Activated T-helper 2 cell treated with anti-CD3 and anti-CD28 coated beads, Interferon-gamma antibody, Interleukin-2, Interleukin-4, amounts not matched to agents 10 μg/mL and 5 μg/mL and 100 μg/mL, durations not matched to agents 14 hours and 24 hours and 36 hours (primary cell): ENCODE measurements at places on chromosomes 5 and 9. TPM values are rescaled to one million over a fixed set of nuclear protein-coding genes. Genes with fewer than 3 reads are reported as not detected.

DNA sequence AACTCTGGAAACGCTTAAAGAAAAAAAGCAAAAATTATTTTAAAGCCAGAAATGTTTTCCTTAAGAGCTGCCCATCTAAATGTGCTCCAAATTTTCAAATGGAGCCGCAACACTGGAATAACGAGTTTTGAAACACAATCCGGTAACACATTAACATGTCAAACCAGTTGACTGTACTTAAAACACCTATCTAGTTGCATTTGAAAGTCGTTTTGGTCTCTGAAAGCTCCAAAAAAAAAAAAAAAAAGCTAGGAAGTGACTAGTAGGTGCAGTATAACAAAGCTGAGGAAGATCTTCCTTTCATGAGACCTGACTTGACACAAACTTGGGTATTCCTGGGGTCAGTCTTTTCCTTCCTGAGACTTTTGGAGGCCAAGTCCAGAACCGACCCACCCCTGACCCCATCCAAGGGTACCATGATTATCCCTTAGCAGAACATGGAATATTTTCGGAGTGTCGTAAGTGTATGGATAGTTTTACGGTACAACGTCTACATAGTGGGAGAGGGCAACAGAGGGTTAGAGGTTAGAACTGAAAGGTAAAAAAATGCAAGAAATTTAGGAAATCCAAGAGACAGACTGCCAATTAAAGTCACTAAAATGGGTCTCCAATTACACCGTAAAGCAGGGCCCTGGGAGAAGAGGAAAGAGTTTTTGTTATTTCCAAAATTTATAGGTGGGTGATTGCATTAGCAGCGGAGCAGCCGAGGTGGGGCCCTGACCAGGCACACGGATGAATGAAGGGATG lies 812 bp downstream of the CETN3 start:
- no peak for DNase-seq

Gene LCP2
- total RNA-seq: 239 and 254 TPM in 2 replicates

GRCh38 chr5:38045446-38045845 lies 205.6 kb upstream of the GDNF start:
- DNase-seq: no peak

DNA sequence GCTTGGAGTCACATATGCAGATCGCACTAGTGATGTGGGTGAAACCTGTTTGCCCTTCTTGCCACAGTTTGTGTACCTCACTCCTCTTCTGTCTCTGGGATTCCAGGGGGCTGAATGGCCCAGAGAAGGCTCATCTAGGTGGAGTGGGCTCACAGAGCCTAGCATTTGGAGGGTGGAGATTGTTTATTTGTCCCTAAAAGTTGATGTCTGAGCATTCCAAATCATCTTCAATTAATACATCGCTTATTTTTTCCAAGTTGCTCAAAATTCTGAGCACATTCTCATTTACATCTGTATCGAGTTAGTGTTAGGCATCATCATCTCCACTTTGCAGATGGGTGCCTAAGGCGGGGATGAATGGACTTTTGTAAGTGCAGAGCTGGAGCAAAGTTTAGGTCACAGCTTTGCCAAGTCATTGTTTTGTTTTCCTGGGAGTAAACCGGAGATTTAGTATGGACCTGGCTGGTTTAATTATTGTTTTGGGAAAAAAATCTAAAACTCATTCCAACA lies 2.0 kb downstream of the ABL1 start:
- DNase-seq: no peak

GRCh38 chr5:88374391-88374790 lies 105.7 kb upstream of the TMEM161B start:
- no peak for DNase-seq

DNA sequence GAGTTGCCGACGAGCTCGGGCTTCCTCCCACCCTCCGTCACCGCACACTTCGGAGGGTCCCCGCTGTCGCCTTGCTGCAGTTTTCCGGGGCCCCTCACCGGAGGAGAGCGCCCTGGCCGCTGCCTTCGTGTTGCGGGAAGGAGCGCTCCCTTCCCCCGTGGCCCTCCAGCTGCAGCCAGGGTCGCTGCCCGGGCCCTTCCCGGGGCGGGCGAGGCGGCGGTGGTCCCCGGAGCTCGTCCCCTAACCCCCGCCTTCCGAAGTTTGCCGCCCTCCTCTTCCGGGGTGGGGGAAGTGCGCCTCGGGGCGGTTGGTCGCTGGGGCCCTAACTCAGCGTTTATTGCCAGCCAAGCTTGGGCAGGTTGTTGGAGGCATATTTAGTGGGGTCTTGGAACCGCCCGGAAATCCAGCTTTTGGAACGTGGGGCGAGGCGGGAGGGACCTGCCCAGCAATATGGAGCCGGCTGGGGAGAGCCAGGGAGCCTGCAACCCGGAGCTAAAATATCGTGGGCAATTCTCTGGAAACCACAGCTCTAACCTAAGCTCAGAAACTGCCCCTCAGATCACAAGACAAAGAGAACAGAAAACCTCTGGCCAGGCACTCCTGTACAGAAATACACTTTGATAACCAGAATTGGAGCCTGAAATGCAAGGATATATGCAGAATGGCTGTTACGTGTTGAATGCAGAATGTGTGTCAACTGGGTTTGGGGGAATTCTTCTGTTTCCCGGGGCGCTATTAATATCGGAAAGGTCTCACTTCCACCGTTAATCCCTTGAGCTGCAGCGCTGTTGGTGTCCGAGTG lies 890 bp downstream of the PIK3R1 start:
- DNase-seq: peak; percentile 54

DNA sequence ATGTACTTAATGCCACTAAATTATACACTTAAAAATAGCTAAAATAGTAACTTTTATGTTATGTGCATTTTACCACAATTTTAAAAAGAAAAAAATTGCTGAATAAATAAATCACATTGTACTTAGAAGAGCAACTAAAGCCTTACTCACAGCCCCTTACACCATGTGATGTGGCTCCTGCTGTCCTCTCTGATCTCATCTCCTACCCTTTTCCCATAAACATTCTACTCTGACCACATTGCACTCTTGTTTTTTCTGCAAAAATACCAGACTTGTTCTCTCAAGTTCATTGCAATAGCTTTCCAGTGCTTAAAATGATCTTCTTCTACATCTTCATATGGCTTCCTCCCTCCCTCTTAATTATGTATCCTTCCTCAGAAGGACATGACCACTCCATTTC lies 268.4 kb downstream of the ELAVL2 start:
- no peak for DNase-seq

DNA sequence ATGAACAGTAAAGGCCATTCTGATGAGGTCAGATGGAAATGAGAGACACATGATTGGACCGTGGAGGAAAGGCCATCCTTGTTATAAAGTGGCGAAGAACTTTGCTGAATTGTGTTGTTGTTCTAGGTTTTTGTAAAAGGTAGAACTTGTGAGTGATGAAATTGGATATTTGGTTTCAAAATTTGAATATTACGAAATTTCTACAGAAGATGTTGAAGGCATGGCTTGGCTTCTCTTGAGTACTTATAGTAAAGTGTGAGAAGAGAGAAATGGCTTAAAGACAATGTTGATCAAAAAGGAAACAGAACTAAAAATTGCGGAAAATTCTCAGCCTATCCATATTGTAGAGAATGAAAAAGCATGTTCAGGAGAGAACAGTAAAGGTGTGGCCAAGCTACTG lies 166.6 kb upstream of the S1PR3 start:
- no peak for DNase-seq

GRCh38 chr9:3043369-3043768 lies 199.5 kb upstream of the PUM3 start:
- DNase-seq: no peak

DNA sequence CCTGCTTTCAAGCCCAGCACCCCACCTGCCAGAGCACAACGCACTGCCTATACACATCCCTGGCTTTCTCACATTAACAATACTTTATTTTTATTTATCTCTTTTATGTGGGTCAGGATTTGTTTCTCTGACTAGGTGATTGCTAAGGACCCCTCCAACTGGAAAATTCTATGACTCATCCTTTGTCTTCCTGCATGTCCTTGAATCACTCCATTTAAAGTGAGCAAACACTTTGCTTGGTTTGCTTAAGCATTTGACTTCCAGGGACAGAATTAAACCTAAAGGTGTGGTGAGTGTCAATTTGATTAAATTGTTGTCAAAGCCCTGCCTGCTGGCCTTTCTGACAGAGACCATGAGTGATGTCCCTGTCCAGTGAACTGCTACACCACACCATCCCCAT lies 536.5 kb upstream of the BRINP1 start:
- no peak for DNase-seq

Gene SPAG8
- 0.82 and 1.5 TPM in 2 replicates for total RNA-seq

Gene C5orf24
- total RNA-seq: 36.0 and 40.5 TPM in 2 replicates

DNA sequence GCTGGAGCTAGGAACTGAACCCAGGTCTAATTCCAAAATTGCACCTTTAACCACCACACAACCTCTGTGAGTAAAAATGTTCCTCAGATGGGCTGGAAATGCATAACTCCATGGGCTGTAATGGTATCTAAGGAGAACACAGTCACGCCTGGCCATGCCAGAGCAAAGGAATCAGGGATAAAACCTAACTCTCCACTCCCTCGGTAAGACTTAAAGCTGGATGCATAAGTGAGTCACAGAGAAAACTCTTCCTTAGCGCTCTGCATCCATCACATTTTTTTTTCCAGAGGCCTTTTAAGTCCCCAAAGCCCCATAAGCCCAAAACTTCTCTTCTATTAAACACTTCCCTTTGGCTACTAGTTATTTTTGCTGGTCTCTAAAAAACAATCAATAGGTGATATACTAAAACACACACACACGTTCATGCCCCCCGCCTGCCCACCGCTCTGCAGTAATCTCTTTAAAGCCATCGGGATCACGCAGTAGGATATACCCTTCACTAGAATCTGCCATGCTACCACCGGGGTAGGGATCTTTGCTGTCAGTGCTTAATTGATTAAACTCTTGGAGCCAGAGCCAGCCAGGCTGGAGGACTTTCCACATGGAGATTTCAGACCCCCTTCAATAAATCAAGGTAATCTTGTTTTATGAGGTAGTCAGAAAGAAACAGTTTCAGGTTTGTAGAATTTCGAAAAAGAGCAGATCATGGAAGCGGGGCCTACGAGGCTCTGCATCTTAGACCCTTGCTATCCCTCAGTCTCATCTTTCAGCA lies 212.9 kb downstream of the MAPKAP1 start:
- DNase-seq: no peak

GRCh38 chr9:93143830-93144530 lies 9.9 kb upstream of the NINJ1 start:
- peak; percentile 34 for DNase-seq

- DNase-seq: no peak
Measured at GRCh38 chr5:1657161-1657741, 133.5 kb upstream of the LPCAT1 start.

- DNase-seq: no peak
Measured at GRCh38 chr5:19488786-19489185, 499.2 kb downstream of the CDH18 start.

GRCh38 chr5:178113841-178114324 lies 551 bp downstream of the N4BP3 start:
- no peak for DNase-seq

DNA sequence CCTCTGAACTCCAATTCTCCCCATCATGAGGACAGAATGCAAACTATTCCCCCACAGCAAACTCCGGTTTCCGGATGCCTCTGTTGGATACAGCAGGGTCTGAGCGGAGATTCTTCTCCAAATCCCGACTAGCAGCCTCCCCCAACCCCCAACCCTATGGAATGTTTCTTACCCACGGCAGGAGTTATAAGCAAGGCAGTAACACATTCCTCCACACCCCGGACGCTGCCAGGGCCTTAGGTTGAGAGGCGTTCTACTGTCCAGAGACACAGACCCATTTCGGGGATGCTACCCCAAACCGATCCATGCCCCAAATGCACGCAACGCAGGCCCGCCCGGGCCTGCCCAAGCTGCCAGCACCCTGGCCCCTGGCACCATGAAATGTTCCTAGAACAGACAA lies 85.6 kb upstream of the LMX1B start:
- DNase-seq: no peak

DNA sequence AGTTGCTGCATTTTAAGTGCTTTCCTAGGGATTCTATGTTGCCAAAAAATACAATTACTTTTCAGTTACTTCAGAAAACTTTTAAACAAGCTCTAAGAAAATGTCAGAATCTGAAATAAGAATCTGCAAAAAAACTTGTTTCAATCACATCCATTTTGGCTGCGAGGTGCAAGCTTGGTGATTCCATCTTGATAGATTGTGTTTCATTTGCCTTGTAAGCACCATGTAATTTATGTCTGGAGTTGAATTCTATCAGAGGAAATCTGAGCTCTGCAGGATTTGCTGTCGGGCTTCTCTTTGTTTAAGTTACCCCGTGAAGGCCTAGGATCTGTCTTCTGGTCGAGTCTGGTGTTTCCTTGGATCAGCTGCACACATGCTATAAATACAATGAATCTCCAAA lies 40.4 kb upstream of the MAN2A1 start:
- no peak for DNase-seq

Gene FEM1C
- total RNA-seq: 14.3 and 15.0 TPM in 2 replicates

DNA sequence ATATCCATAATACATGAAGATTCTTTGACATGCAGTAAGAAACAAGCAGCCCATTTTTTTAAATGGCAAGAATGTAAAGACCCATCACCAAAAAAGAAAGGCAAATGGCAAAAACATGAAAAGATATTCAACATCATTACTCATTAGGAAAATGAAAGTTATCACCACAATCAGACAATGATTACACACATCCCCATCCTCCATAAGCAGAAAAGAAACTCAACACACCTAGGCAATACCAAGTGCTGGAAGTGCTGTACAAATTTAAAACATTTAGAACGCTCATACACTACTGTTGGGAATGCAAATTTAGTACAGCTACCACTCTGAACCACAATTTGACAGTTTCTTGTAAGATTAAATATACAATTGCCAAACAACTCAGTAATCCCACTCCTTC lies 466.7 kb downstream of the ACTL7B start:
- DNase-seq: no peak

Gene IFNA14
- not detected in 2 replicates for total RNA-seq

GRCh38 chr9:24590432-24590831 lies 44.7 kb upstream of the IZUMO3 start:
- DNase-seq: no peak

Gene SLC6A3
- total RNA-seq: not detected in 2 replicates

Gene AGGF1
- 25.6 and 28.2 TPM in 2 replicates for total RNA-seq
